ENCODE measurements at places on chromosomes 13 and 19. TPM values are rescaled to one million over a fixed set of nuclear protein-coding genes. Genes with fewer than 3 reads are reported as not detected.
A peak's percentile ranks its signal among the peaks of the same experiment; 100 is the strongest.

DNA sequence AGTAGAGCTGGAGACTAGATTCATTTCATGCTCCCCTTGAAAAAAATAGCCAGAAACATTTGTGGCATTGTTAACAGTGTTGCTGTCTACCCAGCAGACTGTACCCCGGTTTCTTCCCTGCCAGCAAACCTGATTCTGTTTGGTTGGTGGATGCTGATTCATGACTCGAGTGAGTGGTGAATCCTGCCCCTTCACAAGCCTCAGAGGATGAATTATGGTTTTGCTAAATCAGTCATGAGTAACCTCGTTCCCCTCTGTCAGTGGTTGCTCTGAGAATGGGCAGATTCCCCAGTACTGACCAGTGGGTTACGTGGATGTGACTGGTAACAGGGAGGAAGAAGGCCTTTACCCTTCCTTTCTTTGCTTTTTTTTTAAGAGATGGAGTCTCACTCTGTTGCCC is 10.1 kb downstream of the NLRP12 start:
- no peak overlapping the region for H3K27ac ChIP-seq
- no peak for DNase-seq
- no peak overlapping the region for H3K4me3 ChIP-seq
- no peaks in the 10 kb centered on the region for H3K27me3 ChIP-seq
- H3K4me1 ChIP-seq = no peaks in the 10 kb centered on the region

Gene SAMD1
- total RNA-seq = 130 TPM

DNA sequence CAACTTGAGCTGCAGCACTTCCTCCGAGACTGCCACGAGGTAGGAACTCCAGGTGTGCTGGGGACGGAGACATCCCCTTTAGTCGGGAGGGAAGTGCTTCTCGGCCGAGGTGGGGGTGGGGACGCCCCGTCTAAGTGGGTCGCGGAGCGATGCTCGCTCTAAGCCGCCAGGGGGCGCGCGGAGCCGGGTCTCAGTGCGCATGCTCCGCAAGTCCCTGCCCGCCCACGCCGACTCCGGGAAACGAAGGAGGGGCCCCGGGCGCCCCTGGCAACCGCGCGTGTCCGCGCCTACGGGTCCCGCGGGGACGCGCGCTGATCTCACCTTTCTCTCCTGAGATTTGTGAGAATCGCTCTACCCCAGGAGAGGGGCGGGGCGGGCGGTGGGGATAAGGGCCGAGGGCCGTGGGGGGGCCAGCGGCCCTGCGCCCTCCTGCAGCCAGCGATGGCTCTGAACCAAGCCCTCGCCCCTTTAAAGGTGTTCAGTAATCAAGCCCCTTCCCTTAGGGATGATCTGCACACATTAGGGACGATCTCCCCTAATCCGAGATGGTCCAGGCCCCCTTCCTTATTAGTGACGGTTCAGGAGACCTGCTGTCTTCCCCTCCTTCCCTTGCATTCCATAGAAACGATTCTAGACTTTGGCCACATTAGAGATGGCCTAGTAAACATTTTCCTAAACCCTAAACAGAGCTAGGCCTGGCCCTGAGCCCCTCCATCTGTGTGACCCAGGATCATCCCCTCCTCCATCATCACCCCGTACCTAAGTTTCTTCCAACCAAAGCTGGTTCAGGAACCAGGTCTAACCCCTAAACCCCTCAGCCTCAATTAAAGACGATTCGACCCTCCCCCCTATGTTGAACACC is 47.3 kb upstream of the SHKBP1 start:
- H3K36me3 ChIP-seq = no peaks in the 10 kb centered on the region
- peaks cover 35% of the 10 kb centered on the region for H3K27me3 ChIP-seq
- peak overlapping the region; percentile 79 for H3K27ac ChIP-seq
- DNase-seq = peak; percentile 89
- peak overlapping the region; percentile 74 for H3K4me3 ChIP-seq

DNA sequence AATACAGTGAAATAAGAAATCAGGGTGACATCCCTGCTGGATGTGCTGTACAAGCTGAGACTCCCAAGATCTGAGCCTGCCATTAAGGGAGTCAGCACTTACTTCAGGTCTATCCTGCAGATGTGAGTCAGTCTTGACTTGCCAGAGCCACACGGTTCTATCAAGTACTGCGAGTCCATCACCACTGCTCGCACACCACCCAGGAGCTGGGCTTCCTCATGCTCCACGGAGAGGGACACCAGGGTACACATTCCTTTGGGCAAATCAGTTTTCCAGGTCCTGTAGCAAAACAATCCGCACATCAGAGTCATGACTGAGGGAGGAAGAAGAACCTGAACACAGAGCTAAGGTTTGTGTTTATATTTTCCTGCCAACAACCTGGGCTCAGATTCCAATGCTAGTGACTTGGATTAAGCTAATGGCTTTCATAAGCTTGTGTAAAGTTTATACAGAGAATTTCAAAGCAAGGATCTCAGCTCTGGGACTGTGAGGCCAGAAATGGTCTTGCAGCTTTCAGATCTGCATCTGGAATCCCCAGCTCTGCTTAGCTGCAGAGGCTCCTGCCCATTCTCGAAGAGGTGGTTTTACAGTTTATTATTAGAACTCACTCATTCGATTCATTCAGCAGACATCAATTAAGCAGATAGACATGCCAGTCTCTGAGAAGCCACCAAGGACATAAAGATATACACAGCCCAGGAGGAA is 90.6 kb downstream of the KL start:
- DNase-seq = no peak
- H3K36me3 ChIP-seq = peaks cover 5% of the 10 kb centered on the region
- H3K4me1 ChIP-seq = no peaks in the 10 kb centered on the region
- no peak overlapping the region for H3K4me3 ChIP-seq
- no peak overlapping the region for H3K27ac ChIP-seq

GRCh38 chr19:19561946-19562664 is 24.0 kb downstream of the CILP2 start:
- no peaks in the 10 kb centered on the region for H3K27me3 ChIP-seq
- H3K4me1 ChIP-seq = peaks cover 6% of the 10 kb centered on the region
